Right lung (tissue), 10 donors: ENCODE measurements at places on chromosomes 4 and X.

DNA sequence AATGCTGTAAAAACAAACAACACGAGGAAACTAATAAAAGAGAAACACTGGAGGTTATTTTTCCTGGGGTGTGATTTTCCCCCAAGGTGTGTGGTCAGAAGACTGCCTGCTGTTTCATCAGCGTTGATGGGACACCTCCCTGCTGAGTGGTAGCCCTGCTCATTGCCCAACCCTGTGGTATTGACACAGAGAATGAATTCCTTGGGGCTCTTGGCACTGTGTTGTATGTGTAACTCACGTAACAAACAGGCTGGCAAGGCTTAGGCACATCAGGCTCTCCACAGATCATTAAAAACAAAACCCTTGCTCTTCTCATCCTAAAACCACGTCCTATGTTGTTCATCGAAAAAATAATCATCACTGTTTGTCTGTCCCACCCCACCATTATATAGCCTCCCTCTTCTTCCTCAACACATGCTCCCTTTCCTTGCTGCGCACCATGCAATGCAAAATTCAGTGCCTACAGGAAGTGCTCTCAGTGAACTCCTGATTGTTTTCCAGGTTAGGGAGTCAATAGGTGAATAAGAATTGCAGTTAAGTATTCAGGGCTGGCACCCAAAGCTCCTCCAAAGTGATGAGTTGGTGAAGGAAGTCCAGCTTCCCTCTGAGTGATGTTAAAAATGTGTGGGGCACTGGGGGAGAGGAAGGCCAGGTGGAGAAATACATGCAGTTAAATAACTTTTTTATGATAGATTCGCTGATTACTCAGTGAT is 11.4 kb upstream of the PUDP start:
- no peak for DNase-seq

DNA sequence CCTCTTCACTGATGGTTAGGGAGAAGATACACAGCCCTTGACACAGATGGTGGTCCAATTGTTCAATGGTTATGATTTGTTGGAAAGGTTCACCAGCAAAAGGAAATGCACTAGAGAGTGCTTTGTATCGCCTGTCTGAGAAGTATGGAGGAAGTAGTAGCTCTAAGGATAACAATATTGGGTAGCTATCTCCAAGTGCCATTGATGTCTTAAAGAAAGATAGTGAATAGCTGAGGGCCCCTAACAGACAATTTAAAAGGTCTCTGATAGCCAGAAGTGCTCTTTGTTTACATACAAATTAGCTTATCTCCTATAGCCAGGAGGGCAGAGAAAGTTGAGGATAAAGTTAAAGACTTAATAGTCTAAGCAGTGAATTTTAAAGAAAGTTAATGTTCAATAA is 33.9 kb upstream of the BLTP1 start:
- DNase-seq: no peak

GRCh38 chrX:68536429-68536828 is 37.6 kb downstream of the YIPF6 start:
- DNase-seq: no peak

DNA sequence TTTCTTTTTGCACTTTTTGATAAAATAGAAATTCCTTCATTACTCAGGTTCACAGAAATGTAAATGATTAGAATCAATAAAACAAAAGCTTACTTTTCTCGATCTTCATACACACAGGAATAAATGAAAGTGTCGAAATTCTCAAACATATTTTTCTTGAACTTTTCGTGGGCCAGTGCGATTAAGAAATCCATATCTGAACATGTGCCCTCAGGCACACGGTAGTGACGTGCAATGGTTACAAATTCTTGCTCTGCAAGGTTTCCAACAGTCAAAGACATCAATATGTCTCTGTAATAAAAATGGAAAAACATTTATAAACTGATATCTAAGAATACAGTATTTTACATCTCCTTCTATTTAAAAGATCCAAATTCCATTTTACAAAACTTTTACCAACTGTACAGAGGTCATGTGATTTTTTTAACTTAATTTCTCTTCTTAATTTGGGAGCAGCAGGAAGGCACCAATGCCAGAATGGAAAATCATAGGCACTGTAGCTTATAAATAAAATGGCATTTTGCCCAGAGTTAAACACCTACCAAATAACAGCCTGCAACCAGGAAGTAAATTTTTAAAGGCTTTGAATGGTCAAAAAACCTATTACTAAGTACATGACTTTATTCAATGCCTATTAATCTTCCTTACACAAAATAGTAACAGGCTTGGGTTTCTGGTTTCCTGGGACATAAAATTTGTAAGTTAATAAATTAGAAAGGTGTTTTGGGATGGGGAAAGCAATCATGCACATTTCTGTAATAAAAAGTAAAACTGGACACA is 165.0 kb downstream of the EFHC2 start:
- no peak for DNase-seq

GRCh38 chr4:38316045-38316444 is 348.0 kb upstream of the KLF3 start:
- DNase-seq: no peak

DNA sequence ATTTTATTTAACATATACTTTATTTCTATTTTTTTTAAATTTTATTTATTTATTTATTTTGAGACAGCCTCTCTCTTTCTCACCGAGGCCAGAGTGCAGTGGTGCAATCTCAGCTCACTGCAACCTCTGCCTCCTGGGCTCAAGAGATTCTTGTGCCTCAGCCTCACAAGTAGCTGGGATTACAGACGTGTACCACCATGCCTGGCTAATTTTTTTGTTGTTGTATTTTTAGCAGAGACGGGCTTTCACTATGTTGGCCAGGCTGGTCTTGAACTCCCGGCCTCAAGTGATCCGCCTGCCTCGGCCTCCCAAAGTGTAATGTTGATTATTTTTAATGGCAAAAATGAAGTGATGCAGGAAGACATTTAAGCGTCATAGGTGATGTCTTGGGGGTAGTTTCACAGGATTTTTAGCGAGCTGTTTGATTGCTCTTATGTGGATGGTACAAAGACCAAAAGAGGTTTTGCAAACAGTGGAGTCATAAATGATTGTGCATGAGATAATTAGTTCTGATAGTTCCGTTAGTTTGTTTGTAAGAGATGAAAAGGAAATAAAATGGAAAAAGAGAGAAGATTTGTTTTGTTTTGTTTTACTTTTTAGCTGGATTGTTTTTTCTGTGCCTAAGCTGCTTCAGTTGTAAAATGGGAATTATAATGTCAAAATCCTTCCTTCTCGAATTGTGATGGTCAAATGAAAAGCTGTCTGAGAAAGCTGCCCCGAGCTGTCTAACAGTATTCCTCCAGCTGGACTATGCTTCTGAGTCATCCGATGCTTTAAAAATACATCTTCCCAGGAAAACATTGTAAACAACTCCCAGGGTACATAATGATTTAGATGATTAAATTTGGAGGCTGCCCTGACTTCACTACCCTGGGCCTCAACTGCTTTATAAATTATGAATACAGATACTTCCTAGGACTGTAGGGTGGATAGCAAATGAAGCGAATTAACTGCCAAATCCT is 14.7 kb downstream of the RHOH start:
- no peak for DNase-seq

- no peak for DNase-seq
Measured at GRCh38 chr4:93217431-93217830, 611.1 kb upstream of the ATOH1 start.

DNA sequence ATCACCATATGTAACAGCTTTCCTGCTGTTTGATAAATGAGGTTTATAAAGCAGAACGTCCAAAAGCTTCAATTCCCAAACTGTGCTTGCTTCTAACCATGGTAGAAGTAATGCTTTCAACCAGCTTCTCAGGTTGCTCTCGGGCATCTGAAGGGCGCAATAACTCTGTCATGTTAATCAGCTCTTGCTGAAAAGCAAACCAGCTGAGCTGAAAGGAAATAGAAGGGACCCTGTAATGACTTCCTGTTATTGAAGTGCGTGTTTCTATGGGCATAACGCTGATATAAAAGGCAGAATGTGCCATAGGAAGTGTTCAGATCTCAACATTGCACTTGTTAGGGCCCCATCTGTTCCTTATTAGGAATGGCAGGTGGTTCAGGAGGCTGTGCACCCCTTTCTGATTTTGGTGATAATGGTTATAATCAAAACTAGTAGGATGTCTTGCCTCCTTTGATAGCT is 21.2 kb downstream of the HERC3 start:
- peak; percentile 25 for DNase-seq

DNA sequence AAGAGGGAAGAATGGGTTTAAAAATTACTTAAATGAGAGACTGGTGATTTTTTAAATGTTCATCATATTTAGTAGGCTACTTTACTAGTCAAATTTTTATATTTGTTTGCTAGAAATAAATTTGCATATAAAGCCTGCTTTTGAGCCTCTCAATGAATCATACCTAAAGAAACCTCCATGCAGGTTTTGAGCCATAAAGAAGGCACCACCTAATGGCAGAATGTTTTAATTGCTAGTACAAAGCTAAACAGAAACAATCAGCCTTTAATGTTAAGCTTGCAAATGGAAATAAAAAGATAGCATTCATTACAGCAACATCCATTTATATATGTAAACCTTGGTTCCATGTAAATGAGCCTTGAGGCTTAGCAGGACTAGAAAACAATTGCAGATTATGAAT is 989.7 kb downstream of the CCSER1 start:
- no peak for DNase-seq

DNA sequence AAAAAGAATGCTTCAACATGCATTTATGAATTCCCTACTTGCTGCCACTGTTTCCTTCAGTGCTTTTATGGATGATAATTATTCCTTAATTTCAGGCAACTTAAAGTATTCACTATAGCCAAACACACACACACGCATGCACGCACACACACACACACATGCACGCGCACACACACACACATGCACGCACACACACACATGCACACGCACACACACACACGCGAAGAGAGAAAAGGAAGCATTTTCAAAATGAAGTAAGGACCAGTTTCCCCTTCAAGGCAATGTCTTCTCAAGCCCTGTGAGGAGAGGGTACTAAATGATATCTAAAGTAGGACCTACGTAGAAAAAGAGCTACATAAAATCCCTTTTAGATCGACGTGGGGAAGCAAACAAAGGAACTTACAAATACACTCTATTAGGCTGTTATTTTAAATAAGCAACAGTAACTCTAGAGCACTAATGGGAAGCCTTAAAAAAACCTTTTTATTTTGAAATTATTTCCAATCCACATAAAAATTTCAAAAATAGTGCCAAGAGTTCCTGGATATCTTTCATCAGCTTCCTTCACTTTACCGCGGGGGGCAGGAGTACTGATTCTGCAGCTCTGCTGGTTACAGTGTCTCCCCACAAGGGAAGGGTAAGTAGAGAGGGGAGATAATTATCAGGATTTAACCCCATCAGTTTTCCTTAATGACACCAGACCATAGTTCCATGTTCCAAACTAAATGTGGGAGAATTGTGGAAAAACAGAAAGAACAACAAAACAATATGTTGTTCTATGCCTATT is 13.7 kb downstream of the IRF2 start:
- DNase-seq: no peak

DNA sequence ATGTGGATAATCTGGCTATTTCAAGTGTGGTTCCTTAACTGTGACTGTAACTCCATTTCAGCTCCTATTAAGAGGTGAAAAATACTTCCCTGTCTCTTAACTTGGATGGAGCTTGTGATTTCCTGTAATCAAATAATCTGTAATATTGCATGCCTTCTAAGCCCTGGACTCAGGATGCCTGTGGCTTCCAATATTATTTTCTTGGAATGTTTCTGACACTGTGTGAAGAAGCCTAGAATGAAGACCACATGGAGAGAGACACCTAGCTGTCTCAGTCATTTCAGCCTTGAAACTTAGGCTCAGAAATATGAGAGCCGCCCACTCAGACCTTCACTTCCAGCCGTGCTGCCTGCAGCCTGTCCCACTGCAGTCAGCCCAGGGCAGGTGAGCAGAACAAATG is 544.3 kb downstream of the TRIML1 start:
- DNase-seq: no peak

GRCh38 chr4:14222377-14223029 is 595.0 kb upstream of the BOD1L1 start:
- DNase-seq: no peak

GRCh38 chr4:23485801-23486200 is 404.0 kb downstream of the PPARGC1A start:
- DNase-seq: no peak

GRCh38 chr4:890036-890695 is 42.0 kb downstream of the GAK start:
- no peak for DNase-seq

GRCh38 chr4:61350932-61351331 is 150.8 kb downstream of the ADGRL3 start:
- DNase-seq: no peak

- no peak for DNase-seq
Measured at GRCh38 chr4:55765070-55765469, 54.5 kb upstream of the EXOC1L start.

DNA sequence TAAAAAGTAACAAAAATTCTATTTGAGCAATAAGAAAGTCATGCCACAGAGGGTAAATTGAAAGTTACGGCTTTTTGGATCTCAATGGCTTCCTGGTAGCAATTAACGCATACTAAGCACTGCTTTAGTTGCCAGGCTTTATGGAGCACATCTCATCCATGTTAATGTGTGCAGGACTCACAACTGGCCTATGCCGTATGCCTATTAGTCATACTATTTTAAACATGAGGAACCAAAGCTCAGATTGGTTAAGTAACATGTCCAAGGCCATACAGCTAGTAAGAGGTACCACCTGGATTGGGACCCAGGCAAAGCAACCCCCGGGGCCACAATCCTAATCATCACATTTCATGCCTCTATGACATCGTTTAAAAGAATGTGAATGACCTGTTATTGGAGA is 17.1 kb downstream of the DAPP1 start:
- no peak for DNase-seq

DNA sequence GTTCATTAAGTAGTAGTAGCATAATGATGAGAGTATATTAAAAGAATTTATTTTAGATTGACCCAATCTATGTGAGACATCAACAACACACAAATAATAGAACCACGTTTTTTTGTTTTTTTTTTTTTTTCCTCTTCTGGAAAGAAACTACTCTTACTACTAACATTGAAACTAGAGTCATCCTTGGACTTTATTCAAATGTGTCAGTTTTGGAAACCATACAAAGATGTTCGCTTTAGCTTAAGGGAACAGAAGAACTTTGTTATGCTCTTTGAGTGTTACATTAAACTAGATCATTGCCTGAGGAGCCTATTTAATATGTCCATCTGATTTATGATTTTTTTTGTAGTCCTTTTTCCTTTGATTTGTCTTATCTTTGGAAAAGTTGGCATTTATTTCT is 166.7 kb downstream of the RPA4 start:
- peak; percentile 6 for DNase-seq
